H4 (cell line): ENCODE measurements at places on chromosomes 13 and 19. TPM values are rescaled to one million over a fixed set of nuclear protein-coding genes. Genes with fewer than 3 reads are reported as not detected.

NCCRP1 gene
- total RNA-seq, result not detected in 2 replicates

GIPC3 gene
- total RNA-seq, result not detected in 2 replicates

SLC10A2 gene
- not detected in 2 replicates for total RNA-seq

GRCh38 chr13:33958964-33959363 lies 141.0 kb downstream of the RFC3 start:
- no peak for DNase-seq

DNA sequence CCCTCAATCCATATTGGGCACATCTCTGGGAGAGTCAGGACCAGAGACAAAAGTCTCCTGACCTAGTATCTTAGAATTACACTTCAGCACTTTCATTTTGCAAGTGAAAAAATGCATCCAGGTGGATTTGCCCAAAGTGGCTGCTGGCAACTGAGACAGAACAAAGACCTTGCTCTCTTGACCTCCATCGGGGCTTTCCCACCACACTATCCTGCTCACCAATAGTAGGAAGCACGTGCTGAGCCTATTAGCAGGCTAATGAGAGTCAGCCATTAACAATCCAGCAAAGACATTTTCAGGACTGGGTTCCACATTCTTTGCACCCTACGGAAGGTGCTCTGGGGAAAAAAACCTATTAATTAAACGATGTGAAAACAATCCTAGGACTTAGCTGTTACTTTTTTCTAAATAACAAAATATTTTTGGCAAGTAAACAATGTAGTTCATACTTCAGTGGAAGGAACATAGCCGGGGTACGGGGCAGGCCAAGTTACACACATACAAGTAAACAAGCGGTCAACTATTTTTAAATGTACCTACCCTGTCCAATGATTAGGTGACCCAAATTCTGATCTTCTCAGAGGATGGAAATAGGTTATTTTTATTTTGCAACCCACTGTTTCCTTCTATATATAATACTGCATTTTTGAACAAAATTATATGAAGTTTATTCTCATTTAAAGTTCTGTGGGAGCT lies 78.6 kb downstream of the CDADC1 start:
- no peak for DNase-seq

DNA sequence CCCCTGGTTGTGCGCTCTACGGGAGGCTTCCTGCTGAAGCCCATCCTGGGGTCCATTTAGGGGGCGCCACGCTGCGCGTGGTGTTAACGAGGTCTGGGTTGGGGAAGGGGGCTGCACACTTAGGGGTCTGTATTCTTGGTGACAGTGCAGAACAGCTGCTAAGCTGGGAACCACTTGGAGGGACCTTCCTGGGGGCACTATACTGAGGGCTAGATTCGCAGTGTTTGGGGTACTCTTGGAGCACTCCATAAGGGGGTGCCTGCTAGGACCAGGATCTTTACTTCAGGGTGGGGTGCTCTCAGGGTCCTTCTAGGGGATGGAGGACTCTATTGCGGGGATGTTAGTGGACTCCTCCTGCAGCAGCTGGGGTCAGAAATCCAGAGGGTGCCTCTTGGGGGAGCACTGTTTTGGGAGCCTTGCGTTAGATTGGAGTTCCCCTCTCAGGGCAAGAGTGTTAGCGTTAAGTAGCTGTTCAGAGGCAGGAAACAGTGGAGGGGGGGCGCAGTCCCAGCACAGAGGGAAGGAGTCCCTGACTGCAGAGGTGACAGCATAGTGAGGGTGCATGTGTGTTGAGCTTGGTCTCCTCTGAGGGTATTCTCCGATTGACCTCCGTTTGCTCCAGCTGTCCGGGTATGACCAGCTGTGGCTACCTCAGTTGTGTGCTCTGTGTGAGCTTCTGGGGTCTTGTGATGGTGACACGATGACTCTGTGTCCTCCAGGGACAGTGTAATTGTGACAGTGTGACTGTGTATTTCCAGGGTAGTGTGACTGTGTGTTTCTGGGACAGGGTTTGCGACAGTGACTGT lies 1.1 kb downstream of the PDE4A start:
- DNase-seq, result no peak

- DNase-seq, result no peak
Observed at GRCh38 chr19:34308381-34309367, 54.3 kb downstream of the GARRE1 start.

GRCh38 chr13:38348861-38349389 lies 726 bp upstream of the UFM1 start:
- no peak for DNase-seq

GRCh38 chr19:33604651-33605050 lies 17.1 kb upstream of the CHST8 start:
- DNase-seq, result no peak

- no peak for DNase-seq
Observed at GRCh38 chr19:29040951-29041350, 172.0 kb downstream of the UQCRFS1 start.
